ENCODE measurements at places on chromosomes 3 and 15.

DNA sequence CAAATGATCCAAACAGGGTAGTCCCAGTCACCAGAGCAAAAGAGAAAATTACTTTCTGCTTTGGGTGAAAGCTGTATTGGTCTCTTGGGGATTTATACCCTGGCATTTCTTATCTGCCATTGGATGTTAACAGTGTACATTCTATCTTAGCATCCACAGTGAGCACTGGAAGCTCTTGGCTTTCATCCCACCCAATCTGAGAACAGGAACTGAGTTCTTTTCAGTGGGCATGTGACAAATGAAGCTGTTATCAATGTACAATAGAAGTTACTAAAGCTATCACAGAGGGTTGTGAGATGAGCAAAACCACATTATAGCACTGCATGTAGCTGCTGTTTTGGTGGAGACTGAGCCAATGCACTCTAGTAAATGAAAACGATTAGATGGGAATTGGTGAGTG lies 300.7 kb downstream of the TUSC7 start:
- no peak overlapping the region for H3K27ac ChIP-seq
- H3K4me3 ChIP-seq = no peak overlapping the region

- no peak for DNase-seq
- H3K36me3 ChIP-seq = no peaks in the 10 kb centered on the region
- H3K27me3 ChIP-seq = no peaks in the 10 kb centered on the region
Measured at GRCh38 chr15:38073178-38073946, 138.9 kb downstream of the TMCO5A start.

GRCh38 chr15:92840149-92840548 lies 60.0 kb upstream of the CHD2 start:
- H3K4me3 ChIP-seq = no peak overlapping the region
- no peaks in the 10 kb centered on the region for H3K4me1 ChIP-seq
- H3K36me3 ChIP-seq = no peaks in the 10 kb centered on the region
- H3K27me3 ChIP-seq = no peaks in the 10 kb centered on the region
- DNase-seq = no peak
- H3K27ac ChIP-seq = no peak overlapping the region

DNA sequence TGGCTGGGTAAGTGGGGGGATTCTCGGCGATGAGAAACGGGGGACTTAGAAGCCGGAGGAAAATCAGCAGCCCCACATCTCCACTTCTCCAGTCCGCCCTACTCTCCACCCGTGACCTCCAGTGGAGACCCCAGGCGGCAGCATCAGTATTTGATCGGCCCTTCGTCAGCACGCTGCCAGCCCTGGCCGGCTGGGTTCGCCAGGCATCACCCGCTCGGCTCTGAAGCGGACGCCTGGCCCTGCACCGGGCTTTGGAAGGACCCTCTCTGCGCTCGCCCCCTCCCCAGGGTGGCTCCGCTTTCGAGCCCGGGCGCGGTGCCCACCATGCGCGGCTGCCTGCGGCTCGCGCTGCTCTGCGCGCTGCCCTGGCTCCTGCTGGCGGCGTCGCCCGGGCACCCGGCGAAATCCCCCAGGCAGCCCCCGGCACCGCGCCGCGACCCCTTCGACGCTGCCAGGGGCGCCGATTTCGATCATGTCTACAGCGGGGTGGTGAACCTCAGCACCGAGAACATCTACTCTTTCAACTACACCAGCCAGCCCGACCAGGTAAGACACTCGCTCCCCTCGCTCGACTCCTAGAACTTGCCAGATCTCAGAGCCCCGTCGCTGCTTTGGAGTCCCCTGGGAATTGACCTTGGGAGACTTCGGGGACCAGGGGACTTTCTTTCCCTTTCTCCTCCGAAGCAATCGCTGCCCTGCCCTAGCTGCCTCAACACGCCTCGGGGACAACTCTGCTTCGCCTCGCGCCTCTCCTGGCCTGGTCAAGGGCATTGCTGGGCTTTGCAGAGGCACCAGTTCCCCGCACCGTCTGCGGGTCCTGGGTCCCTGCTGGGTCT lies 561 bp downstream of the SIDT1 start:
- peak overlapping the region; percentile 70 for H3K27ac ChIP-seq
- H3K4me3 ChIP-seq = peak overlapping the region; percentile 74
- no peaks in the 10 kb centered on the region for H3K36me3 ChIP-seq
- DNase-seq = no peak
- no peaks in the 10 kb centered on the region for H3K4me1 ChIP-seq
- H3K27me3 ChIP-seq = no peaks in the 10 kb centered on the region

- H3K4me1 ChIP-seq = peaks cover 32% of the 10 kb centered on the region
- H3K27me3 ChIP-seq = no peaks in the 10 kb centered on the region
- DNase-seq = no peak
- peak overlapping the region; percentile 8 for H3K27ac ChIP-seq
- H3K4me3 ChIP-seq = no peak overlapping the region
Measured at GRCh38 chr15:75532413-75533250, 46.5 kb downstream of the PTPN9 start.

DNA sequence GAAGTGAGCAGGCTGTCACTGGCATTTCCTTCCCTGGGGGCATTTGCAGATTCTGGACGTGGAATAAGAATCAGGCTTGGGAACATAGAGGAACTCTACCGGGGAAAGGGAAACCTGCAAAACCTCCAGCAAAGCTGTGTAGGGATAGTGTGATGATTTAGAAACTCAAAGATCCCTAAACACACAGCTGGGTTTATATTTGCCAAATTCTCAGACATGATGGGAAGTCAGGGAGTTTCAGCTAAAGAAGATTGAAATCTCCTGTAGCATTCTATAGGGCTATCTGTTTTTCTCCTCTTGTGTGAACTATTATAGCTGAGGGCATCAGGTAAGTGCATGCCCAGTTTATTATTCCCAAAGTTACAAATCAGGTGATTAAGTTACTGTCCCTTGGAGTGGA lies 9.2 kb upstream of the CLEC3B start:
- H3K27ac ChIP-seq = no peak overlapping the region
- no peak for DNase-seq
- no peaks in the 10 kb centered on the region for H3K27me3 ChIP-seq
- H3K36me3 ChIP-seq = no peaks in the 10 kb centered on the region
- H3K4me1 ChIP-seq = no peaks in the 10 kb centered on the region
- H3K4me3 ChIP-seq = no peak overlapping the region

DNA sequence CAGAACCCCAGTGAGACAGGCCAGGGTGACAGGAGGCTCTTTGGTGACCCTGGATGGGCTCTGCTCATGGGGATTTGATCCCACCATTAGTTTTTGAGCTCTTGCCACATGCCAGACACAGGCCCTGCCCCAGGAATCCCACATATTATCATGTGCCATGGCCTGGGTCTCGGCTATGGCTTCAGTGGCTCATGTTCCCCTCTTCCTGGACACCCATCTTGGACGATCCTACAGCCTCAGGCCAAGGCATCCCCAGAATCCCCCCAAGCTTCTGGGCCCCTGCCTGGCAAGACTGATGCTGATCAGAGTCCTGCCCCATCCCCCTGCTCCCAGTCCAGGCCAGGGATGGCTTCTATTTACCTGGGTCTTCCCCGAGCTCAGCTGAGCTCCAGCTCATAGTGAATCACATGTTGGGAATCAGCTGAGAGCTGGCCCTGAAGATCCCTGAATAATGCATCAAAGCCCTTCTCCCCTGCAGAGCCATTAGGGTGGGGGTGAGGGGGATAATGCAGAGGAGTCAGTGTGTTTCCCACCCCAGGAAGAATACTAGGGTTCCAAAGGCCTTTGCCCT lies 50.9 kb upstream of the CHRNB4 start:
- no peak overlapping the region for H3K27ac ChIP-seq
- no peaks in the 10 kb centered on the region for H3K36me3 ChIP-seq
- peaks cover 37% of the 10 kb centered on the region for H3K4me1 ChIP-seq
- no peak overlapping the region for H3K4me3 ChIP-seq
- no peak for DNase-seq
- no peaks in the 10 kb centered on the region for H3K27me3 ChIP-seq

DNA sequence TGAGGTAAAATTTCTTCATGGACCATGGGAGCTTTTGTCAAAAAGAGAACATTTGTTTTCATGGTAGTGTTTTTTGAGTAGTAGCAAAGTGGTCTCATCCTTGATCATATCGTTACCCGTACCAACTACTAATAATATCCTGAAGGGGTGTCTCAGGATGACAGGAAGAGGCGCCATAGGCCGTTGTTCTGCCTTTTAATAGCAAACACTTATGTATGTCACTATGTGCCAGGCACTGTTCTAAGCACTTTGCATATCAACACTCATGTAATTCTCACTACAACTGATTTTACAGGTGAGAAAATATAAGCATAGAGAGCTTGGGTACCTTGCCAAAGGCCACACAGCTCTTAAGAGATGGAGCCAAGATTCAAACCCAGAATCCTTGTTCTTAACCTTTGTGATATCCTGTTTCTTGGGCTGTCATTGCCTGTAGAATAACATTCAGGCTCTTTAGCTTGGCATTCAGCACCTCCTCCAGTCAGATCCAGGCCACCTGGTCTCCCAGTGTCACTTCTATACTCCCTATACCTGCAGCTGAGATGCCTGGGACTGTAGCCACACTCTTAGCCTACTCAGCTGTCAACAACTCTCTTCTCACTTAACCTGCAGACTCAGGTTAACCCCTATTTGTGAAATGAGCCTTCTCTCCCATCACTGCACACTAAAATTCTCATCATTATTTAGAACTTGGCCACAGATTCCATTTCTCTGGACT lies 113.7 kb downstream of the USP13 start:
- no peak for DNase-seq
- no peaks in the 10 kb centered on the region for H3K27me3 ChIP-seq
- no peak overlapping the region for H3K27ac ChIP-seq
- H3K4me3 ChIP-seq = no peak overlapping the region

DNA sequence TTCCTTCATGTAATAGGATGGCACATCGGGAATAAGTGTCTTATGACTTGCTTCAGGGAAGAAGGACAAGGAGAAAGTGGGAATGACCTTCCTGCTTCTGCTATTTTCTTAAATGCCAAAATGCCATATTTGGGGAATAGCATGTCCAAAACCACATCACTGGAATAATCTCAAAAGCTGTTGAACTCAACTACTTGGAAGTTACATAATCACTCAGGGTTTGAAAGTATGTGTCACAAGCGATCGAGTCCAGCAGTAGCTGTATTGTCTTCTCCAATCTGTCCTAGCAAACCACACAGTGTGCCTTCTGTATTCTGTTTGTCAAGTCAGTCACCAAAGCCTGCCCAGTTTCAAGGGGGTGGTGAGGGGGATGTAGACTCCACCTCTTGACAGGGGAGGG lies 58.3 kb upstream of the GADL1 start:
- H3K4me3 ChIP-seq = no peak overlapping the region
- H3K27me3 ChIP-seq = no peaks in the 10 kb centered on the region
- H3K27ac ChIP-seq = no peak overlapping the region
- no peaks in the 10 kb centered on the region for H3K36me3 ChIP-seq
- no peaks in the 10 kb centered on the region for H3K4me1 ChIP-seq

DNA sequence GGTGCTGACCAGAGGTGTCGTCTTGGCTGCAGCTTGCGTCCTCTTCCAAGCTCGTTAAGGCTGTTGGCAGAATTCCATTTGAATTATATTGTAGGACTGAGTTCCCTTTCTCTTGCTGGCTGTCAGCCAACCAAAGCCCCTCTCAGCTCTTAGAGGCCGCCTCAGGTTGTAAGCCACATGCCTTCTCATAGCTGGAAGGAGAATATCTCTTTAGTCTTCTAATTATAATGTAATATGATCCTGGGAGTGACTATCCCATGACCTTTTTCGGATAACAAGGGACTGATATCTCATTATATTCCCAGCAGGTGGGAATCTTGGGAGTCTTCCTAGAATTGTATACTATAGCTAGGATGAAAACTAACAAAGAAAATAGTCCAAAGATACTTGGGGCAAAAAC lies 4.8 kb downstream of the SCG5 start:
- H3K27me3 ChIP-seq = peaks cover 26% of the 10 kb centered on the region
- H3K36me3 ChIP-seq = no peaks in the 10 kb centered on the region
- H3K27ac ChIP-seq = no peak overlapping the region
- H3K4me3 ChIP-seq = no peak overlapping the region
- H3K4me1 ChIP-seq = peaks cover 7% of the 10 kb centered on the region

DNA sequence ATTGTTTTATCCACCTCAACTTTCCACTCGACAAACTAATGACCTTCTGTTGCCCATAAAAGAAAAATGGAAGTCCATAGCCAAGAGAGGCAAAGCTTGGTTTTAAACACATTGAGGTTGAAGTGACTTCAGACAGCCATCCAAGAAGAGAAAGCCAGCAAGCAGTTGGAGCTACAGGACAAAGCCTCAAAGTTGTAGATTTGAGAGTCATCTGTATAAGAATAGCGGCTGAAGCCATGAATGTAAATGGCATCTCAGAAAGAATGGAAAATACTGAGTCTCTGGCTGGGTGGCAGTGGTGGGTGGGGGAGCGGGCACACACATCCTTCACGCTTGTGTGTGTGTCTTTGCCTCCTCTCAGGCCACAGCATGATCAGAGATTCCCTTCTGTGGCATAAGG lies 124.1 kb upstream of the CHRM5 start:
- no peaks in the 10 kb centered on the region for H3K27me3 ChIP-seq
- H3K4me1 ChIP-seq = no peaks in the 10 kb centered on the region
- no peak overlapping the region for H3K4me3 ChIP-seq
- no peak overlapping the region for H3K27ac ChIP-seq
- H3K36me3 ChIP-seq = no peaks in the 10 kb centered on the region
- no peak for DNase-seq

- no peak overlapping the region for H3K4me3 ChIP-seq
- no peaks in the 10 kb centered on the region for H3K27me3 ChIP-seq
- no peaks in the 10 kb centered on the region for H3K36me3 ChIP-seq
- H3K4me1 ChIP-seq = no peaks in the 10 kb centered on the region
- DNase-seq = no peak
- H3K27ac ChIP-seq = no peak overlapping the region
Measured at GRCh38 chr3:156176629-156177210, 56.3 kb downstream of the KCNAB1 start.

- H3K27ac ChIP-seq = peak overlapping the region; percentile 77
- H3K4me3 ChIP-seq = peak overlapping the region; percentile 52
- H3K27me3 ChIP-seq = no peaks in the 10 kb centered on the region
- DNase-seq = no peak
Measured at GRCh38 chr3:112334691-112335433, 1.9 kb downstream of the CD200 start.

GRCh38 chr3:189238071-189238470 lies 66.3 kb downstream of the TPRG1 start:
- no peaks in the 10 kb centered on the region for H3K27me3 ChIP-seq
- H3K4me1 ChIP-seq = peaks cover 3% of the 10 kb centered on the region
- H3K27ac ChIP-seq = no peak overlapping the region
- peaks cover 1% of the 10 kb centered on the region for H3K36me3 ChIP-seq

DNA sequence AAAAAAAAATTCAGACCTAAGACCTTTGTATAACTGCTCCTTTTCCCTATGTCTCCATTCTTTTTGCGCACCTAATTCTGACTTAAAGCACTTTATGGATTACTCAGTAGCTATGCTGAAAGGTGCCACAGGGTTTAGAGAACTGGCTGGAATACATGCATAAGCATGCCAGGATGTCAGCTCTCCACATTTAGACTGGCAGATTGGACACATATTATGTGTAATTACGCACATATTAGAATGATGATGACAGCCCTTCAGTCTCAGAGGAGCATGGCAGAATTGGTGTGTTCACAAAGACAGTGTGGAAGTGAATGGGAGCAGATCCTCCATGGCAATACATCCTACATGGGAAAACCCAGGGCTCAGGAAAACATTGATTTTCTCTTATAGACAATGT lies 108.1 kb upstream of the LSAMP start:
- H3K4me3 ChIP-seq = no peak overlapping the region
- no peaks in the 10 kb centered on the region for H3K4me1 ChIP-seq
- no peaks in the 10 kb centered on the region for H3K36me3 ChIP-seq
- no peak overlapping the region for H3K27ac ChIP-seq
- no peaks in the 10 kb centered on the region for H3K27me3 ChIP-seq

GRCh38 chr3:119810018-119810435 lies 28.1 kb downstream of the NR1I2 start:
- DNase-seq = peak; percentile 10
- H3K36me3 ChIP-seq = no peaks in the 10 kb centered on the region
- no peaks in the 10 kb centered on the region for H3K27me3 ChIP-seq
- H3K4me3 ChIP-seq = peak overlapping the region; percentile 72

- no peak for DNase-seq
- peaks cover 14% of the 10 kb centered on the region for H3K4me1 ChIP-seq
- H3K36me3 ChIP-seq = no peaks in the 10 kb centered on the region
- no peaks in the 10 kb centered on the region for H3K27me3 ChIP-seq
Measured at GRCh38 chr3:102165367-102165766, 269.4 kb upstream of the ZPLD1 start.

Data from esophagus squamous epithelium (tissue), 5 donors.